ENCODE measurements at places on chromosomes 1 and 21.
A peak's percentile ranks its signal among the peaks of the same experiment; 100 is the strongest.

DNA sequence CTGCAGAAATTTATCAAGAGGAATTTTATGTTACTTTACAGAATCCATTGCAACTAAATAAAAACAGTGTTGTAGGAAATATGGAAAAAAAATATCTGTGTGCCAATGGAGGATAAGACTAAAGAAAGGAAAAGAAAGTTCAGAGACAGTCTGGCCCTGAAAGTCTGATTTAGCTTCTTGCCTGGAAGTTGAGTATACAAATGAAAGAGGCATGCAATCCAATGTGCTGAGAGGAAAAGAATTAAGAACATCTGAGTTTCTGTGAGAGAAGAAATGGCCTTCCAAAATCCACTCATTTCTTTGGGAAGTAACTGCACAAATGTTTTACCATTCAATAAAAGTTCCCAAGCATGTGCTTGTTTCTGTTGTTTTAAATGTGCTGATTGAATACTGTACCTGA lies 65.1 kb downstream of the LHX9 start:
- DNase-seq = no peak

DNA sequence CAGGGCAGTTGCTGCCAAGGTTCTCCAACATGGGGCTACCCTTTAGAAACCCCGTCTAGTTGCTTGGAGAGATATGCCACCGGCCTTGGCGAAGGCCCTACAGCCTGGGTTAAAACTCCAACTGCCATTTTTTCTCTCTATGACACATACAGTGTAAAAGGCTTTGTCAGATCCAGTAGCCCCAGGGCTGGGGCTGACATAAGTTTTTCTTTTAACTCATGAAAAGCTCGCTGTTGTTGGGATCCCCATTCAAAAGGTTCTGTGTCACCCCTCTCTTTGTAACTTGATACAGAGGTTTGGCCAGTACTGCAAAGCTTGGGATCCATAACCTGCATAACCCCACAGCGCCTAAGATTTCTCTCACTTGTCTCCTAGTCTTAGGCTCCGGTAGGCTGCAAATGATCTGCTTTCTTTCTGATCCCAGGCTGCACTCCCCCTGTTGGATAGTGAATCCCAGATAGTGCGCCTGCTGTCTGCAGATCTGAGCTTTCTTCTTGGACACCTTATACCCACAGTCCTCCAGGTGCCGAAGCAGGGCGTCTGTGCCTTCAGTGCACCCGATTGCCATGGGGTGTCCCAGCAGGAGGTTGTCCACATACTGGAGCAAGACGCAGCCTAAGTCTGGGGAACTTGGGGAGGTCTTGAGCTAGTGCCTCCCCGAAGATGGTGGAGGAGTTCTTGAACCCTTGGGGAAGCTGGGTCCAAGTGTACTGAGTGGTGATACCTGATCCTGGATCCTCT lies 406.2 kb downstream of the TGFB2 start:
- no peak for DNase-seq

GRCh38 chr1:26017606-26018005 lies 4.0 kb upstream of the EXTL1 start:
- no peak for DNase-seq

- DNase-seq = no peak
Measured at GRCh38 chr21:31342348-31342747, 1.7 kb downstream of the TIAM1 start.

DNA sequence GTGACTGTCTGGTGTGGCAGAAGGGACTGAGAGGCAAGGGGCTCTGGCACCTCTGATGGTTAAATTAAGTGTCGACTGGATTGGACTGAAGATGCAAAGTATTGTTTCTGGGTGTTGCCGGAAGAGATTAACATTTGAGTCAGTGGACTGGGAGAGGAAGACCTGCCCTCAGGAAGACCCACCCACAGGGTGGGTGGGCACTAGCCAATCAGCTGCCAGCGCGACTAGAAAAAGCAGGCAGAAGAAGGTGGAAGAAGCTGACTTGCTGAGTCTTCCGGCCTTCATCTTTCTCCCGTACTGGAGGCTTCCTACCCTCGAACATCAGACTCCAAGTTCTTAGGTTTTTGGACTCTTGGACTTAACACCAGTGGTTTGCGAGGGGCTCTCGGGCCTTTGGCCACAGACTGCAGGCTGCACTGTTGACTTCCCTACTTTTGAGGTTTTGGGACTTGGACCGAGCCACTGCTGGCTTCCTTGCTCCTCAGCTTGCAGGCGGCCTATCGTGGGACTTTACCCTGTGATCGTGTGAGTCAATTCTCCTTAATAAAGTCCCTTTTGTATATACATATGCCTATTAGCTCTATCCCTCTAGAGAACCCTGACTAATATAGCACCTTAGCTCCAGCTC lies 79.6 kb downstream of the KAZN start:
- no peak for DNase-seq

GRCh38 chr1:71930511-71930910 lies 351.8 kb downstream of the NEGR1 start:
- DNase-seq = no peak

DNA sequence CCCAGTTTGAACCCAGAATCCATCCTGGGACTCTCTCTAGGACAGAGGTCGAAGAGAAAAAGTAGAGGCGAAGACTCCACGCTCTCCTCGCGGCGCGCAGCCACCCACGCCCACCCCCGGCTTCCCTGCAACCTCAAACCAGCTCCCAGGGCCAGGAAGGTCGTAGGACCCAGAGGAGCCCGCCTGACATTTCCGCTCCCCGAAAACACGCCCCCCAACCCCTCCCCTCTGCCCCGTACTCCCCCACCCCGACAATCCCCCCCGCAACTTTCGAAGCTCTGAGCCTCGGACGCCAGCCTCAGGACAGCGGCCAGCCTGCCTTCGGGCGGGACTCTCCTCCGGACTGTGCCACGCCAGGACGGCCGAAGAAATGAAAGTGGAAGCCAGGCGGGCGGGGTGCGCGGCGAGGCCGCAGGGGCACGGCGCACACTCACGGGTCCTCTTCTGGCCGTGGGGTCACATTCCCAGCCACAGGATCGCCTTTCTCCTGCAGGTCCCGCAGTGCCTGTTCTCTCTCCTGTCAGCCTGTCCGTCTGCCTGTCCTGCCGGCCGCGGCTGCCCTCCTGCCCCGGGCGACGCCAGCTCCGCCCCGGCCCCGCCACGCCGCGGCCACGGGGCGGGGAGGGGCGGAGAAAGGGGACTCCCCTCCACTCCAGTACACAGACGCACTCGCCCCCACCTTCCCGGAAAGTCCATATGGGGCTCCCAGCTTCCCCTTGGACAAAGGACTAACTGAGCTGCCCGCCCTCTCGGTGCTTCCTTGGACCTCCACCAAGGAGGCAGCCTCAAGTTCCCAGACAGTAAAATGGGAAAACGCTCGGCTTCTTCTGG lies at the start of gene MOB3C:
Gene MOB3C, minus strand, starts transcription at position 535 of the 831 bp plus-strand sequence. CDS start 3,490 bp downstream, outside the sequence.
- DNase-seq = peak; percentile 66

DNA sequence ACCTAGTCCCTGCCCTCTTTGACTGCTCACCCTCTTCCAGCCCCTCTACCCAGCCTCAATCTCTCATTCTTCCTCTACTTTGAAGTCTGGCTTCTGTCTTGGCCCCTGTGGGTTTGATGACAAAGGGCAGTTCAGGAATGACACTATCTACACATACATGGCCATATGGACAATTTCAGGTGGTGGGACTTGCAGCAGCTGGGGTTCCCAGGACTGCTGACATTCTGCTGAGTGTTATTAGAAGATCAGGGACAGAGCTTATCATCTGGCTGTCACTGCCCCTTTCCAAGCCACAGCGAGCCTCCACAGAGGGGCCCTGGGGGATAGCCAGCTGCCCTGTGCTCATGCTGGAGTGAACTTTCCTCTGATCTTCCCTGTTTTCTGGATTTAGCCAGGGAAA lies 97.4 kb upstream of the IPO9 start:
- no peak for DNase-seq

- peak; percentile 54 for DNase-seq
Measured at GRCh38 chr1:32240140-32240951, 6.7 kb upstream of the FAM167B start.

Measured in CD4-positive, alpha-beta T cell treated with Interleukin-4 for 1 hour (primary cell).